ENCODE measurements at places on chromosomes 1 and 21. TPM values are rescaled to one million over a fixed set of nuclear protein-coding genes. Genes with fewer than 3 reads are reported as not detected.

AUNIP gene
- polyA plus RNA-seq = 1.2 TPM

ELF3 gene
- 1.0 TPM for polyA plus RNA-seq

CTPS1 gene
- polyA plus RNA-seq = 17.8 TPM

C1orf141 gene
- polyA plus RNA-seq = not detected

CTH gene
- 3.2 TPM for polyA plus RNA-seq

GRCh38 chr1:171715813-171716251 lies 26.0 kb downstream of the VAMP4 start:
- H3K4me1 ChIP-seq = peaks cover 12% of the 10 kb centered on the region
- DNase-seq = no peak
- no peaks in the 10 kb centered on the region for H3K27me3 ChIP-seq
- H3K27ac ChIP-seq = no peak overlapping the region

DNA sequence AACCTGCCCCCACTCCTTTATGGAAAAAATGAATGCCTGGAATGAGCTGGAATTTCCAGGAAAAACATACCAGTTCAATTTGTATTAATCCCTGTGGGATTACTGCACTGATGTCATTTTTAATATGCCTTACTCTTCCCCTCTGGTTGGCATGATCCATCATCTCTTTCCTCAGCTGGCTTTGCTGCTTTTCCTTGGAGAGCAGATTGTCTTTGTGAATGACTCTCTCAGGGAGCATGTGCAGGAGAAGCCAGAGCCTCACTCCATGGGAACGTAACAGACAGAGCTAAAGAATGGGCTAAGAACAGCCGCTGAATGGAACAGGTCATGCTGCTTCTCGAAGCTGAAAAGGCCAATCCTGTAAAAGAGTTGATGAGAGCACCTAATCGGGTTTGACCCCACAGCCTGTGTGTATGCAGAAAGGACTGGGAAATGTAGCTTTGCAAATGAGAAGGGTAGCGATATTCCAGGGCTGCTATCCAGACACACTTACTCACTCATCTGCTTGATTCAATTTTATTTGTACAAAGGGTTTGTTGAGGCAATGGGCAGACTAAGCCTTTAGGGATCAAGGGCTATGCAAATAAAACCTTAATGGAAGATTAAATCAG lies 20.7 kb downstream of the PHC2 start:
- H3K36me3 ChIP-seq = no peaks in the 10 kb centered on the region
- no peak for DNase-seq
- H3K27ac ChIP-seq = peak overlapping the region; percentile 46

GRCh38 chr1:236854605-236854983 lies 59.5 kb downstream of the MTR start:
- H3K36me3 ChIP-seq = peaks cover 6% of the 10 kb centered on the region
- H3K4me1 ChIP-seq = peaks cover 6% of the 10 kb centered on the region
- no peak overlapping the region for H3K4me3 ChIP-seq
- no peaks in the 10 kb centered on the region for H3K27me3 ChIP-seq
- H3K27ac ChIP-seq = no peak overlapping the region

DNA sequence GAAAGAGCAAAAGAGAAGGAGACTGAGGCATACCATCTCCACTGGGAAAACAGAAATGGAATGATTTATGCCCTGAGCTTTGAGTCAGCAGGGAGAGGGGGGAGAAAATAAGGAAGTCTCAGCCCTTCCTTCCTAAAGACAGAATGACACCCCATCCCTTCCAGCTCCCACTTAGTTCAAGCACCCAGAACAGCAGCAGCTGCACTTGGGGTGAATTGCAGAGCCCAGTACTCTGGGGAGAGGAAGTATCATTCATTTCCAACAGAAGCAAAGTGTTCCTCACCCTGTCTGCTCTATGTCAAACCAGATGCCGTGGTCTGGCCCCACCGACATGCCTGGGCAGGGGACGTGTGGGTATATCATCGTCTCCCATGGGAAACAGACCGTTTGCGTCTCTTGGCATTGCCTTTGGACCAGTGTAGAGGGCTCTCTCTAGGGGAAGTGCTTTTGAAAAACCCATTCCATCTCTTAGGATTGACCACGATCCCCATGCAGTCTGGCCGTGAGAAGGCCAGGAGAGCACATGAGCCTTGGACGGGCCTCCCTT lies 1.1 kb upstream of the KCNJ15 start:
- no peak overlapping the region for H3K27ac ChIP-seq
- no peaks in the 10 kb centered on the region for H3K36me3 ChIP-seq
- no peak for DNase-seq
- no peaks in the 10 kb centered on the region for H3K27me3 ChIP-seq

DNA sequence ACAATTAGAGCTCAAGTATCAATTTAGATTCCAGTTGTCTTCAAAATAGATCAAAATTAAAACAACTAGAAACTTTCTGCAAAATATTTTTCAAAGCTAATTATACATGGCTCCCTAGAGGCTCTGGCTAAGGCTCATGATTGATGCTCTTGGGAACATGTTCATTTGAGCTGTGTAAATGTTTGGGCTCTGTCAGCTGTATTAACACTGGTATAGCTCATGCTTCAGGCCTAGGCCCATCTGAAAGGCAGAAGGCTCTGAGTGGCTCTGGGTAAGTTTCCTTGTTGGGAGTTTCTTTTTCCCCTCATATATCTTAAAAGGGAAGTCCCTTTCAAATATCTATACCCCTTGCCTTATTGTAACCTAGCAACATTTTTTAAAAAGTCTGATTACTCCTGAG lies 81.3 kb downstream of the UROD start:
- H3K27ac ChIP-seq = no peak overlapping the region
- DNase-seq = no peak
- no peak overlapping the region for H3K4me3 ChIP-seq
- no peaks in the 10 kb centered on the region for H3K36me3 ChIP-seq
- peaks cover 6% of the 10 kb centered on the region for H3K4me1 ChIP-seq

GRCh38 chr1:62437273-62437940 lies 558 bp downstream of the USP1 start:
- H3K36me3 ChIP-seq = no peaks in the 10 kb centered on the region
- no peaks in the 10 kb centered on the region for H3K27me3 ChIP-seq
- H3K4me3 ChIP-seq = peak overlapping the region; percentile 64
- H3K4me1 ChIP-seq = peaks cover 40% of the 10 kb centered on the region

DNA sequence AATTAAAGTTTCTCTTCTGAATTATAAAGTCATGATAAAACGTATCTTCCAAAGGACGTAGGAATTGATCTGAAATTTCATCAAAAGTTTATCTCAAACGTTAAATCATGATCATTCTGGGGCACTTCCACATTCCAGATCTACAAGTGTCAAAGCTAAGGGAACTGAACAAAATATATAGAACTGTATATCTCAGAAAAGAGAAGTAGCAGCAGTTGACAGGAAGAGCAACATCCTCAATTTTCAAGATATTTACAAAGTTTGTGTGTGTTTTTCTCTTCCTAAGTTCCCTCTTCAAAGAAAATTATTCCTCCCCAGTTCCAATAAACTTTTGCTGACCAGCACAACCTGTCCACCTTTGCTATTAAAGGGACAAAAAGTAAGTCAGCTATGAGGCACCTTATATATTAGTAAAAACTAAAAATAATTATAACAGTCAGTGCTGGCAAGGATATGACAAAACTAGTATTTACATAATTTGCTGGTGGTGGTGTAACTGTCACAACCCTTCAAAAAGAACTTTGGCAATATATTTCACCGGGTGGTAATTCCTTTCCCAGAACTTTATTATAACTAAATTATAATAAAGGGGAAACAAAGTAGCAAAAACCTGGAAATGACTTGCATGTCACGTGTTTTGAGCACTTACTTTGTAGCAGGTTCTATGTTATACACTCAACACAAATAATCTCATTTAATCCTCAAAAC lies 38.5 kb upstream of the EYA3 start:
- H3K36me3 ChIP-seq = no peaks in the 10 kb centered on the region
- H3K4me3 ChIP-seq = no peak overlapping the region
- H3K27me3 ChIP-seq = no peaks in the 10 kb centered on the region
- no peak for DNase-seq
